Activated CD4-positive, alpha-beta memory T cell treated with anti-CD3 and anti-CD28 coated beads, Interleukin-2, amount 10 ng/mL, durations not matched to agents 7 days and 5 days (primary cell): ENCODE measurements at places on chromosomes 5 and 9.
A peak's percentile ranks its signal among the peaks of the same experiment; 100 is the strongest.

DNA sequence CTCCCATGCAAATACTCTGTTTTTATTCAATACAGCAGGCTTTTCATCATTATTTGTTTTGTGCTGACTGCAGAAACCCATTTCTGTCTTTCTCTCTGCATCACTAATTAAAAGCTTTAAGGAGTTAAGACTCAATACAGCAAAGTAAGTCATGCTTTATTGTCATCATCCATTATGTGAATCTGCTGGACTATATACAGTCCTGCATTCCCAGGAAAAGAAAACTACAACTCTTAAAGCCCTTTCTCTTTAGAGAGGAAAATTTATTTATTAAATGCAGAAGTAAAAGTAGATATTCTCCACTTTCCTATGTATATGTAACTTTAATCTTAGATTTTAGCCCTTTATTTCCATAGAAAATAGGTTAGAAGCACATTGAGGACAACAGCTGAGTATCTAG, 706.6 kb upstream of the RGMB start:
- no peak for DNase-seq

- no peak for DNase-seq
These were observed 221.9 kb downstream of the GABRG2 start for GRCh38 chr5:162289489-162289888.

DNA sequence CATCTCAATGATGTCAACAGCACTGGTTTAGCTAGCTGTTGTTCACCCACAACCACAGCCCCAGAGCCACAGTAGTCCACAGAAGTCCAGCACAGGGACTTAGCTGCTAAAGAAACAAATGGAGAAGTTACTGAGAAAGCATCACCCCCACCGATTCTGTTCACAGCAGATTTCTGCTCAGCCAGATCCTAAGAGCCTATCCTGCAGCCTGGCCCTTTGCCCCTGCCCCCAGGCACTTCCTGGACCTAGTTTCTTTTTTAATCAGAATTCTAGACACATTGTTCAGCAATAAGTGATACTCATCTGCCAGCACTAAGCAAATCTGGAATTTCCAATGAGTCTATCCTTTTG, 7.4 kb downstream of the B4GALT1 start:
- peak; percentile 69 for DNase-seq

DNA sequence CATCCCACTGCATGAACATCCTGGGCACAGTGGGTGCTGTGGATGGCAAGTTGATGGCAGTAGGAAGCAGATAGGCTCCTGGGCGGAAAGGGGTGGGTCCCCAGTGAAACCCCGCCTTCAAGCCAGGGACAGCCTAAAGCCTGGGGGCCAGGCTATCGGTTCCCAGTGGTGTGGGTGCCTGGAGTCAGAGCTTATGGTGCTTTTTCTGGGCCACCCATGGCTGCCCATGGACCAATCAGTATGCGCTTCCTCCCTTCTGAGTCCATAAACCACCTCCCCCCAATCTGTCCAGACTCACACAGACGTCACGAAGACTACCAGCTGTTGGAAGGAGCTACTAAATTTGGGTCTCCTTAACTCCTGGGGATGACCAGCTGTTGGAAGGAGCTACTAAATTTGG, 17.5 kb upstream of the ECPAS start:
- DNase-seq, result no peak

DNA sequence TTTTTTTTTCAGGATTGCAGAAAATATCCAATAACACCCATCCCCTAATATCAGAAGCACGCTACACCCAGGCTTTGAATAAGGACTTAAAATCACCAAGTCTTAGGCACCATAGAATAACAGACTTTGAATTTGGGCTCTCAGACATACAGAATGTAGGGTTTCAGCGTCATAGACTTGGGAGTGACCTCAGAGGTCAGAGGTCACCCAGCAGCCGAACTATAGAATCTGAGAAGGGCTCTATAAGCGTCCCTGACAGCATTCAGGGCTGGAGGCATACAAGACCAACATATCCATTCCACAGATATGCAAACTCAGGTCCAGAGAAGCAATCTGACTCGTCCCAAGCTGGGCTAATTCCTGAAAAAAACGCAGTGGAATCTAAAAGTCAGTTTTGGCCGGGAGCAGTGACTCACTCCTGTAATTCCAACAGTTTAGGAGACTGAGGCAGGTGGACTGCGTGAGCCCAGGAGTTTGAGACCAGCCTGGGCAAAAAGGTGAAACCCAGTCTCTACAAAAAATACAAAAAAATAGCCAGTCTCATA, 34.7 kb downstream of the SLC6A7 start:
- no peak for DNase-seq
